ENCODE measurements at places on chromosomes 12 and 14.

- DNase-seq: no peak
These were observed 12.2 kb downstream of the LLPH start for GRCh38 chr12:66118240-66118891.

- no peak for DNase-seq
These were observed 20.2 kb upstream of the PPP1R13B start for GRCh38 chr14:103867523-103867953.

- DNase-seq: no peak
These were observed 26.9 kb downstream of the TBX3 start for GRCh38 chr12:114656906-114657596.

DNA sequence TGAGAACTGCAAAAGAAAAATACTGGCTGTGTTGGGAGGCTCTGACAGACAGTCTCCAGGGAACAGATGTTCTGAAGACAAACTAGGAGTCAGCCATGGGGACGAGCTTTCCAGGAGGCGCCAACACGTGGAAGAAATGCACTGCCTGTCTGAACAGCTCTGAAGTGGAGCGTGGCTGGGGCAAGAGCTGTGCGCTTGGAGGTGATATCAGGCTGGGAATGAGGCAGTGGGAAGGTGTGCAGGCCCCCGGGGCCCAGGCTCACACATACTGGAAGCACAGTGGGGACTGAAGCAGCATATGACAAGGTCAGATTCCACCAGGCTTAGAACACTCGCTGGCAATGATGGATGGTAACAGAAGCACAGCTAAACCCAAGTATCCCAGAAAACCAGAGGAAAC lies 17.5 kb downstream of the APPL2 start:
- no peak for DNase-seq

DNA sequence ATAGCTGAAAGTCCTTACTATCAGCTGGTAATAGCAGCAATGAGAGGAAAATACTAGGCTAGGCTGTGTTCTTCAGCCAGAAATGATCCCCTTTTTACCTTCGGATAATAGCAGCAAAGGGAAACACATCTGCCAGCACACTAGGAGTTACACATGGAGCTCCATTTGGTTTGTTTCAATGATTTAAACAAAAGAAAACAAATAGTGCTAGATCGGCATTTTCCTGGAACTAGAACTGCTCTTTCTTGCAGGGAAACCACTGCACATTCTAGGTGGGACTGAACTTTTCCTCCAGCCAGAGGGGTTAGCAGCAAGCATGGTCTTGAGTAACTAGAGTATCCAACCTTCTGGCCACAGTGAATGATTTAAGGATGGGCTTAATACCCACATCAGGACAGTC lies 117.6 kb downstream of the PDE6H start:
- DNase-seq: no peak

DNA sequence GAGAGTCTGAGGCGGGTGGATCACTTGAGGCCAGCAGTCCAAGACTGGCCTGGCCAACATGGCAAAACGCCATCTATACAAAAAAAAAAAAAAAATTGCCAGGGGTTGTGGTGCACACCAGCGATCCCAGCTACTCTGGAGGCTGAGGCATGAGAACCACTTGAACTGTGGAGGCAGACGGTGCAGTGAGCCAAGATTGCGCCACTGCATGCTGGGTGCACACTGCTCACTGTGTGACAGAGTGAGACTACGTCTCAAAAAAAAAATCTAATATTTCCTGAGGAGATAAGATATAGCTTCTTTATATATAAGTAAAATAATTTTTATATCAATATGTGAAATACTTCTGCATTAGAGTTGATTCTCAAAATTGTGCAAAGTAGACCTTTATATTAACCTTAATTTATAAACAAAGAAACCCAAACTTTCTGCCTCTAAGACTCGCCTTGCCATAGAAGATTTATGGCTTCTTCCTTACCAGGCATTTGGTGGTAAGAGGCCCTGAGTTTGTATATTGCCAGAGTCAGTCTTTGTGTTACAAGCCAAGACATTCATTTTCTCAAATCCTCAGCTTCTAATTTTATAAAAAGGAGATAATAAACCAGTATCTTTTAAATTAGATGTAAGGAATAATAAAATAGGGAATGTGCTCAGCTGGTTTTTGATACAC lies 1226.7 kb downstream of the FLRT2 start:
- DNase-seq: no peak

- no peak for DNase-seq
These were observed 66.4 kb upstream of the BDKRB2 start for GRCh38 chr14:96138241-96138640.

- DNase-seq: no peak
These were observed 50.1 kb downstream of the UNC79 start for GRCh38 chr14:93480867-93481266.

DNA sequence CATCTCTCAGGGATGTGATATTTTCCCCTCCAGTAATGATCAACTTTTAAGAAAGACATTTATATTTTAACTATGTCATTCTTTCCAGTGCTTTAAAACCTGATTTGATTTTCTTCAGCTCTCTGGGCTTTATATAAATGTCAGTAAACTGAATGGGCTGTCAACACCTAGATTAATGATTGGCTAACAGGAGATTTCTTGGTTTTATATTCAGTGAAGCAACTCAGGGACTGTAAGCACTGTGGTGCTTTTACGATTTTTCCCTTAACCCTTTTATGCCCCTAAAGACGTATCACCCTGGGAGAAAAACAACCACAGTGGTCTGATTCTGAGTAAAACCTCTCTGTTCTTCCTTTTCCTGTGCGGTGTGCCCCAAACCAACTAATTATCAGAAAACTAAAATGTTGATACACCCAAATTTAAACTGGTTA lies 38.0 kb downstream of the PTGER2 start:
- peak; percentile 16 for DNase-seq

- DNase-seq: no peak
These were observed 23.1 kb upstream of the PWP1 start for GRCh38 chr12:107662484-107662883.

DNA sequence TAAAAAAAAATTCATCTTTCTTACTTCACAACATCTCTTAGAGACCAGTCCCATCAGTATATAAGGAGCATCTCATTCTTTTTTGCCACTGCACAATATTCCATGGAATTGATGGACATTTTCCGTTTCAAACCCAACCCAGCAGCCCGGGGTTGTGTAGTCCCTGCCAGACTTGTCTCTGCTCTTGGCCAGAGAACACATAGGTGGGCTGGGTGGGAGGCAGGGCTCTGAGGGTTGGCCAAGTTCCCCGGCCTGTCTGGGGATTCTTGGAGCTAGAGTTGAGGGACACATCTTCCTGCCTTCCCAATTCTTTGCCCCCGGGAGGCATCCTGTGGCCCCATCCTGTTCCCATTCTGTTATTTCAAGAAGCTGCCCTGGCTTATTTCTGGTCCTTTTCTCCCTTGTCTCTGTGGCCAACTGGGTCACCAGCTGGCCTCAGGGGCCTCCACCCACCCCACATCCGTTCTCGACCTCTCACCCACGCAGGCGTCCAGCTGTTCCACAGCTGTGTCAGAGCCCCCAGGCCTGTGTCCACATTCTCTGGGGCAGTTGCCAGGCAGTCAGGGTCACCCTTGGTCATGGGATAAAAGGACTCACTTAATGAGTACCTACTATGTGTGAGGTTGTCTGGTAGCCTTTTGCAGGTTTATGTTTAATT lies 52.0 kb upstream of the CCDC63 start:
- DNase-seq: no peak

- DNase-seq: peak; percentile 35
These were observed 9.3 kb downstream of the KRAS start for GRCh38 chr12:25241167-25242020.

- no peak for DNase-seq
These were observed 239.1 kb upstream of the ARID2 start for GRCh38 chr12:45490232-45490881.
